ENCODE measurements at places on chromosomes 13 and 19.
A peak's percentile ranks its signal among the peaks of the same experiment; 100 is the strongest.

DNA sequence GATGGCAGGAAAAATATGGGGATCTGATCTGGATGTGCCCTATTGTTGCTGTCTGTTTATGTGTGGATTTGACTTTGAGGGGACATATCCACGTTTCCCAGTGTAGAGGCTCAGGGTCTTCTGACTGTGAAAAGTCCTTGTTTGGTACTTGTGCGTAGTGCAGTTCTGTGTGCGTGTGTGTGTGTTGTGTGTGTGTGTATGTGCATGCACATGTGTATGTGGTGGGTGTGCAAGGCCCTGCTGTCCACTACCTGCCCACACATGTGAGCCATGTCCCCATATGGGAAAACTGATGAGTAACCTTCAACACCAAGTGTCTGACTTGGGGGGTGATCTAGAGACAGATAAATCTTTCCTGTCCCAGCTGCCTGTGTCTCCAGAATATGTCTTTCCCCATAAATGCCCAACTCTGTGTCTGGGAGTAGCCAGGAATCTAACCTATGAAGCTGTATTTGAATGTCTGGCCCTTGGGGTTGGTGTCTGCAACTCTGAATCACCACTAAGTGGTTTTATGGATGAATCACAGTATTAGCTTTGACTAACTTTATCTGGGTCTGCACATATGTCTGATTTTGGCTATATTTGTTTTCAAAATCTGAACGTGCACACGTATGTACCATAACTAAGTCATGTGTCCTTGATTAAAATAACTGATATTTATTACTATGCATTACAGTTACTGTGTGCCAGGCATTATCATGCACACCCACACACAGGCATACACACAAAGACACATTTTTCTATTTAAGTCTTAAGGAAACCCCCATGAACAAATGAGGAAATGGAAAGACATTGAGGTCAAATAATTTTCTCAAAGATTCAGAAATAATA, 17.4 kb downstream of the KLK2 start:
- no peak for DNase-seq

- no peak for DNase-seq
Observed at GRCh38 chr13:94280845-94281244, 198.6 kb downstream of the DCT start.

- DNase-seq, result no peak
Observed at GRCh38 chr19:31334101-31334848, 15.0 kb downstream of the TSHZ3 start.

DNA sequence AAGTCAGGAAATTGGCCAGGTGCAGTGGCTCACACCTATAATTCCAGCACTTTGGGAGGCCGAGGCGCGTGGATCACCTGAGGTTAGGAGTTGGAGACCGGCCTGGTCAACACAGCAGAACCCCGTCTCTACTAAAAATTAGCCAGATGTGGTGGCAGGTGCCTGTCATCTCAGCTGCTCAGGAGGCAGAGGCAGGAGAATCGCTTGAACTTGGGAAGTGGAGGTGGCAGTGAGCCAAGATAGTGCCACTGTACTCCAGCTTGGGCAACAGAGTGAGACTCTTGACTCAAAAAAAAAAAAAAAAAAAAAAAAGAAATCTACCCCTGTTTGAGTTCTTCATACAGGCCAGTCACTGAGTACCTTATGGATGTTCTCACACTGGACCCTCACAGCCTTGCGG, 42.0 kb downstream of the SLC15A1 start:
- DNase-seq, result no peak

- DNase-seq, result peak; percentile 65
Observed at GRCh38 chr13:113153810-113154748, 4.4 kb upstream of the PROZ start.

DNA sequence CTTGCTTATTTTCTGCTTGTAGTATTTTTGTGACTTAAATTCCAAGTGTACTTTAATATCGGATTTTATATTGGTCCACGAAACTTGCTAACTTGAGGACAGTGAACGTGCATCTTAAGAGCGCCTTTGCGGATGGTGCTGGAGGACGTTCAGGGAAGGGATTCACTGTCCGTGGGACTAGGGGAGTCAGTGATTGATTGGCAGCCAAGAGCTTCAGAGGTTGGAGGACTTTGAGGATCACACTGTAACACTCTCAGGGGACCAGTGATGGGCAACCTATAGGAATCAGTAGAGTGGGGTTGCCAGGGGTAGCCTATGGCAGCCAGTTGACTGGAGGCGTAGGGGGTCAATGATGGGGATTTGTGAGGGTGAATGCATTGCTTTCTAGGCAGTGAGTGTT, 516 bp downstream of the ZNF175 start:
- no peak for DNase-seq

- no peak for DNase-seq
Observed at GRCh38 chr13:20960663-20961309, 58.2 kb upstream of the XPO4 start.
